ENCODE measurements at places on chromosomes 16 and 17.

GRCh38 chr16:17475104-17475503, 4.3 kb upstream of the XYLT1 start:
- no peak for DNase-seq

- DNase-seq: no peak
These were observed 62.9 kb upstream of the MGAT5B start for GRCh38 chr17:76805319-76805718.

DNA sequence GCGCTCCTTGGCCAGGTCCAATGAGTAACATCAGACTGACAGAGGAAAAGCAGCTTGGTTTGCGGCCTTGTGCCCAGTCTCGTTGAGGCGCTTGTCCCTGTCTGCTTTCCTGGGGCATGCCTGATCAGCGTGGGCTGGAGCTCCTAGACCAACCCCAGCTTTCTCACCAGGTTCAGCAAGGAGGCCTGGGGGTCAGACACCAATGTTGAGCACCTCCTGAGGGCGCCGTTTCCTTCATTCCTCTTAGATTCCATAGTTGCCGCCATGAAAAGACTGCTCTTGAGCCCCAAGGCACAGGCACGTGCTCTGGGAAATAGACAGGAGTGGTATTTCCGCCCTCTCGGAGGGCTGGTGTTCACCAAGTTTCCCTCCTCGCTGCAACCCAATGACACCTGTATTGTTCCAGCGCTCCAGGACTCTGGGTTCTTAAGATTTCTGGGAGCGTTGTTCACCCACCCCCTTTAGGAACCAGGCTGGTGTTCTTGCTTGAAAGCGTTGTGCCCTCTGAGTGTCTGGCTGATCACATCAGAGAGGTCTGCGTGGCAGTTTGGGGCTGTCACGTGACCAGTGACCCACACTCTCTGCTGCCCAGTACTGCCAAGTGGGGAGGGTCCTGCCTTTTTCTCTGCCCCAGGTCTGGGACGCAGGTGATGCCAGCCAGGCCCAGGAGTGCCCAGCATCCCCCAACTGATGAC, 18.0 kb downstream of the KCTD2 start:
- no peak for DNase-seq

DNA sequence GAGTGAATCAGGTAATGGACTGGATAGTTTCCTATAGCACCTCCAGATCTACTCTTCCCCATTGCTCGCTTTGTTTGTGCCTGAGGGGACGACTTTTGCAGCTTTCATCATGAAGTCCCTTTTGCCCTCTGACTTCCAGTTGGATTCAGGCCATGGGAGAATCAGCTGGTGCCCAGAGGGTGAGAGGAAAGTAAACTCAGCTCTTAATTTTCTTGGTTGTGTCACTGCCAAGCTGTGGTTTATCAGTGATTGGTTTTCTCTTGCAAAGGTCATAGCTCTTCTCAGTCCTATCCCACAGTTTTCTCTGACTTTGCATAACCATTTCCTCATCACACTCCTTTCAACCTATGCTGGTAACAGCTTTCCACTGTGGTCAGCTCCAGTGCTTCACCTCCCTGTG, 200.1 kb downstream of the KCNJ2 start:
- no peak for DNase-seq

GRCh38 chr17:77471984-77472461, 331.3 kb downstream of the SEC14L1 start:
- no peak for DNase-seq

Measured in posterior cingulate gyrus (tissue), 11 donors.